ENCODE measurements at places on chromosomes 16 and 17. TPM values are rescaled to one million over a fixed set of nuclear protein-coding genes. Genes with fewer than 3 reads are reported as not detected.

- DNase-seq, result no peak
These were observed 63.5 kb downstream of the MYH13 start for GRCh38 chr17:10309003-10309974.

GRCh38 chr16:58634265-58634802 lies 4.7 kb upstream of the CNOT1 start:
- DNase-seq, result no peak

DNA sequence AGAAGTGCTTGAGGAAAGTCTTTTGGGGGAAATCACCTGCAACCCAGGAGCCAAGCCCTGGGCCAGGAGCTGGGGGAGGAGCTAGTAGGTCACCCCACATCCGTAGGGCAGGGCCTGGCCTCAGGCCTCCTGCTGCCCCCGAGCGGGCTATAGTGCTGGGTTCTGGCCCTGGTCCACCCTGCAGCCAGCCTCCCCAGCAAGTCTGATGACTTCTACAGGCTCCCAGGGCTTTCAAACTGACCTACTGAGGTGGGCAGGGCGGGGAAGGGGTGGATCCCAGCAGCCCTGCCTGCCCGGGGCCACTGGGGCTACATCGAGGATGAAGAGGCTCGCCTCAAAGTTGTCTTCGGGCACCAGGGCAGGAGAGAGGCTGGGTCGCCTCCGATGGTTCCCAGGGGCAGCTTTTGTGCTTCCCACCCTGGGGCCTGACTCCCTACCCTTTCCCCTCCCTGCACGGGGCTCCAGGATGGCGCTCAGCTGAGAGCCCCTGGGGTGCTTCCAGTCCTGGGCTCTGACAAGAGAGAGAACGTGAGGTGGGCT lies 5.0 kb downstream of the CENPX start:
- peak; percentile 88 for DNase-seq

DNA sequence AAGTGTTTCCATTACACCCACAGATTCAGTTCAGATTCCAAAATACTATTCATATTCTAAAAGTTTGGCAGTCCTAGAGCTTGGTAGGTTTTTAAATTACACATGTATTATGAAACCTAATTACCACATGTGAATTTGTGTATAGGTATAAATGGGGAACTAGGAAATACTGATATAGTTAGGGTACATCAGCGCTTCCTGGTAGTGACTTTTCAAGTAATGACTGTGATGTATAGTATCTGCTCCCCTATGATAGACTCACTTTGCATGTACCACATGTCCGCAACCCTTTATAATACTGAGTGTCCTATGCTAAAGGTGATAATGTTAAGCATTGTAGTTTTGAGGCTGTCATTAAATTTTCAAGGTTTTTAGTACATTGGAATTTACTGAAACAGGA lies 22.9 kb downstream of the CDK12 start:
- no peak for DNase-seq

DNA sequence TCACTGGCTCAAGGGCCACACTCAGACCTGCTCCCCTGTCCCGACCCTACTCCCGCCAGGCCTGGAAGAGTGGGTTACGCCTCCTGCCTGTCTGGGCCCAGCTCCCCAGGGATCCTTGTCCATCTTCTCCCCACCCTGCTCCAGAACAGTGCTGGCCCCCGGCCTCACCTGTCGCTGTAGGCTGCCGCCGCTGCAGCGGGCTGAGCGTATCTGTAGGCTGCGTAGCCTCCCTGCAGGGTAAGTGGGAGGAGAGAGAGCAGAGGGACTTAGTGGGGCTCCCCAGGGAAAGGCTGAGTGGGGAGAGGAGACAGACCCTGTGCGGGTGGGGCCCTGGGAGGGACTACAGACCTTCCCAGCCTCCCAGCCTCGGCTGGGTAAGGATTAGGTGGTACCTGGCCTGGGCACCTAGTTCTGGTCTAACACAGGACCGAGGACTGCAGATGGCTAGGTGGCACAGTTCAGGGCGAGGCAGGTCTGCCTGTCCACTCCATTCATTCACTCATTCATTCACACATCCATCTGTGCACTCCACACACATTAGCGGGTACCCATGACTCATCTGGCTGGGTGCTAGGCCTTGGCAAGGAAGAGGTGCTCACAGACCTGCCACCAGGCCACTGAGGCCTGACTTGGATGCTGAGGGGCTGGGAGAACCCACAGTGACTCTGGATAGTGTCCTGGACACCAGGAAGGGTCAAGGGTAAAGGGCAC lies 20.9 kb downstream of the ENGASE start:
- no peak for DNase-seq

DNA sequence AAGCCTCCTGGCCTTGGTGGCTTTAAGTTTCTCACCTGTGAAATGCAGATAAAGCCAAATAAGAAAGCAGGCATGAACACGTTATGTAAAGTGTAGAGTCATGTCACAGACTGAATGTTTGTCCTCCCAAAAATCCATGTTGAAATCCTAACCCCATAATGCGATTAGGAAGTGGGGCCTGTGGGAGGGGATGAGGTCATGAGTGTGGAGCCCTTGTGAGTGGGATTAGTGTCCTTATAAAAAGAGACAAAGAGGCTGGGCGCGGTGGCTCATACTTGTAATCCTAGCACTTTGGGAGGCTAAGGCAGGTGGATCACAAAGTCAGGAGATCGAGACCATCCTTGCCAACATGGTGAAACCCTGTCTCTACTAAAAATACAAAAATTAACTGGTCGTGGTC lies 19.5 kb upstream of the C16orf78 start:
- DNase-seq, result no peak

DNA sequence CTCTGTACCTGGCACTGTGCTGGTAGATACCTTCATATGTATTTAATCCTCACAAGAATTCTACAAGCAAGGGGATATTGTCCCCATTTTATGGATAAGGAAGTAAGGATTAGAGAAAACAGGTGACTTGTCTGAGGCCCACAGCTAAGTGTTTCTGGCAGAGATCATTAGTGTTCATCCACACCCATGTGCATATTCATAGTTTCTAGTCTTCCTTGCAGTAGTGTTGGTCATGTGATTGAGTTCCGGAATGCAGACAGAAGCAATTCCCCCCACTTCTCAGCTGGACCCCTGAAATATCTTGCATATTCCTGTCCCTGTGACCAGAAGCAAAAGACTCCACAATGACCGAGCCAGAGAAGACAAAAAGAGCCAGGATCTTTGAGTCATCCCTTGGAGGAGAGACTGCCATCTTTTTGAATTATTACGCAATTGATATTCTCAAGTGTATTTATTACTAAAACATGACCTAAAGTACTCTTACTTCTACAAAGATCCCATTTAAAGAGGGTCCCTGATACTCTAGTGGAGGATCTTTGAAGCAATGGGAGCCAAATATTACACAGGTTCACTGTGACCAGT lies 43.4 kb downstream of the SOX9 start:
- DNase-seq, result no peak

- peak; percentile 58 for DNase-seq
These were observed 2.0 kb downstream of the PLD6 start for GRCh38 chr17:17204041-17204591.

DNA sequence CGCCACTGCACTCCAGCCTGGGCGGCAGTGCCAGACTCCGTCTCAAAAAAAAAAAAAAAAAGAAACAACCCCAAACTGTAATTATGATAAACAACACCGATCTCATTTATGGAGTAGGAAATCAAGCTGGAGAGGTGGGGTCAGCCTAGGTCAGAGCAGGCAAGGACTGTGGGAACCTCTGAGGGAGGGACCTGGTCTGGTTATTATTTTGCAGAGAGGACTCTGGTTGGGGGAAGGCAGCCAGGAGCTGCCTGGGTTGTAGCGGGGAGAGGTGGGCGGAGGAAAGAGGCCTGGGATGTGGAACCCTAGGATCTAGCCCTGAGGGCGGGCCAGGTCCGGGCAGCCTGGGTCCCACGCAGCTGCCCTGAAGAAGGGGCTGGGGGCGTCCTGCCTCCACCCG lies 10.9 kb upstream of the HS3ST6 start:
- peak; percentile 95 for DNase-seq

Gene CCL17
- not detected for total RNA-seq

Gene KRTAP2-2
- total RNA-seq, result not detected

Gene TIGD7
- 3.8 TPM for total RNA-seq

Data from osteoblast (primary cell).